ENCODE measurements at places on chromosomes 7 and 10.

DNA sequence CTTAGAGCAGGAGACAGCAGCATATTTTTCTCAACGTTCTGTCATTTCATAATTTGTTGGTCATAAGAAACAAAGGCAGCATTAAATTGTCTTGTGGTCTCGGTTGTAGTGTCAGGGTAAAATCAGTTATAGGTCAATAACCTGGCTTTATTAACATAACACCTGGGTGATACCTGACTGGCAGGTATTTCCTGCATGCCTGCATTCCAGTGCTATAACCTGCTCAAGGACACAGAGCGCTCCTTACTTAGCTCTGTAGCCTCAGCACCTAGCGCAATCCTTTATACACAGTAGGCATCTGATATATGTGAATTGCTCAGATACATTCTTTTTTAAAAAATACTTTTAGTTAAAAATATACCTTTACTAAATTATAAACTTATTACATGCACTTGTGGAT is 38.9 kb upstream of the PRKG1 start:
- DNase-seq: no peak

DNA sequence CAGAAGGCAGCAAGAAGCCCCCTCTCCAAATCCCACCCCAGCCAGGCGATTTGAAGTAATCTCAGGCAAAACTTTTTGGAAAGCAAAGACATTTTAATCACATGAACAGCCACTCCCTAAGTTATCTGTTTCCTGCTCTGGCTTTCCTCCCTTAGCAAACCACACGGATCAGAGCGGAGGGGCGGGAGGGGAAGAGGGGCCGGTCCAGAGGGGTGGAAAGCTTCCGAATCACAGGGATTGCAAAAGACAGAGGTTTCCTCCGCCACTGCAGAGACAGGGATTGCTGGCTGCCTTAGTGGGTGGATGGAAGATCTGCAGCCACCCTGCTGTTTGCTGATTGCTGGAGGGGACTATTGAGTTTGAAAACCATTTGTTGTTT is 41.2 kb downstream of the ZCCHC24 start:
- no peak for DNase-seq

DNA sequence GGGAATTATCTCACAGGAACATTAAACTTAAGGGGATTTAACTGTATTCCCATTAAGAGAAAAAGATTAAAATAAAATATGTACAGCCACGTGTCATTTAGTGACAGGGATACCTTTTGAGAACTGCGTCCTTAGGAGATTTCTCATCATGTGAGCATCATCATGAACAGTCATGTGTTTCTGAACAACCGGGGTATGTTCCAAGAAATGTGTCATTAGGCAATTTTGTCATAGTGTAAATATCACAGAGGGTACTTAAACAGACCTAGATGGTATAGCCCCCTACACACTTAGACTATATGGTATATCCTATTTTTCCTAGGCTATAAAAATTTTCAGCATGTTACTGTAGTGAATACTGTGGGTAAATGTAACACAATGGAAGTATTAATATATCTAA is 840.3 kb downstream of the CNTNAP2 start:
- DNase-seq: no peak

- DNase-seq: no peak
Observed at GRCh38 chr10:43209651-43210141, 57.2 kb downstream of the RASGEF1A start.

DNA sequence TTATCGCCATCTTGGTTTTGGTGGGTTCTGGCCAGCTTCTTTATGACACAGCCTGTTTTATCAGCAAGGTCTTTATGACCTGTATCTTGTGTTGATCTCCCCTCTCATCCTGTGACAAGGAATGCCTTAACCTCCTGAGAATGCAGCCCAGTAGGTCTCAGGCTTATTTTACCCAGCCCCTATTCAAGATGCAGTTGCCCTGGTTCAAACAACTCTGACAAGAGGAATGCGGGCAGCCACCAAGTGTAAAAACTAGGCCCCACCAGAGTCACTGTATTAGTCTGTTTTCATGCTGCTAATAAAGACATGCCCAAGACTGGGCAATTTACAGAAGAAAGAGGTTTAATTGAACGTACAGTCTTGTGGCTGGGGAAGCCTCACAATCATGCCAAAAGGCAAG is 671.3 kb downstream of the SORCS1 start:
- no peak for DNase-seq

DNA sequence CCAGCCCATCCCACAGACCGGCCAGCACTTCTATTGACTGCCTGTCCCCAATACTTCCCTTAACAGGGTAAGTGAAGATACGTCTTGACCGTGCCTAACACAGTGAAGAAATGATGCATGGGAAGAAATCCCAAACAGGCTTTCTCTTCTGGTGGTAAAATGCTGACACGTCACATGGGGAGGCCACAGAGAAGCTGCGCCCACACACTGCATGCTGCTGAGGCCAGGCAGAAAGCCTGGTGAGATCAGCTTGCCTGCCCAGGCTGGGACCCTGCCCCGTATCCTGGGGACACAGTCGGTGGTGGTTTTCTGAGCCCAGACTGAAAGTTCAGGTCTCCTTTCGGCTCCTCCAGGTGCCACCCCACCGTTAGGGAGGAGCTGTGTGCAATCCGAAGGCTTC is 356.3 kb upstream of the MGMT start:
- DNase-seq: no peak

DNA sequence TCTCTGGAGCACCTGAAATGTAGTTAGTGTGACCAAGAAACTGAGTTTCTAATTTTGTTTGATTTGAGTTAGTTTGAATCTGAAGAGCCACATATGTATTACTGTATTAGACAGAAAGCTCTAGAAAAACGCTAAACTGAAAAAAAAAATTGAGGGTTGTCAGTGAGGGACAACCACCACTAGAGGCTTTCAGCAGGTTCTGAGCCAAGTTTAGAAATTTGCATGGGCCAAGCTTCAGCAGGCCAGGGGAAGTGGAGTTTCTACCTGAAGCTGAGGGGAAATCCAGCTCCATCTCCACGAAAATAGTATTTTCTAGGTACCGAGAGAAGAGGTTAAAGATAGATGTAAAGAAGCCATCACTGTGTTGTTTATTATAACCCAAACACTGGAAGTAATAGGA is 77.9 kb upstream of the PLXNA4 start:
- no peak for DNase-seq

- DNase-seq: no peak
Observed at GRCh38 chr10:123891144-123892071, at the start of gene CPXM2. Gene CPXM2, minus strand, starts transcription at chr10:123891807. Its CDS starts 148 bp downstream, at chr10:123891659.

- no peak for DNase-seq
Observed at GRCh38 chr10:80454513-80455460, 677 bp downstream of the TSPAN14 start.

DNA sequence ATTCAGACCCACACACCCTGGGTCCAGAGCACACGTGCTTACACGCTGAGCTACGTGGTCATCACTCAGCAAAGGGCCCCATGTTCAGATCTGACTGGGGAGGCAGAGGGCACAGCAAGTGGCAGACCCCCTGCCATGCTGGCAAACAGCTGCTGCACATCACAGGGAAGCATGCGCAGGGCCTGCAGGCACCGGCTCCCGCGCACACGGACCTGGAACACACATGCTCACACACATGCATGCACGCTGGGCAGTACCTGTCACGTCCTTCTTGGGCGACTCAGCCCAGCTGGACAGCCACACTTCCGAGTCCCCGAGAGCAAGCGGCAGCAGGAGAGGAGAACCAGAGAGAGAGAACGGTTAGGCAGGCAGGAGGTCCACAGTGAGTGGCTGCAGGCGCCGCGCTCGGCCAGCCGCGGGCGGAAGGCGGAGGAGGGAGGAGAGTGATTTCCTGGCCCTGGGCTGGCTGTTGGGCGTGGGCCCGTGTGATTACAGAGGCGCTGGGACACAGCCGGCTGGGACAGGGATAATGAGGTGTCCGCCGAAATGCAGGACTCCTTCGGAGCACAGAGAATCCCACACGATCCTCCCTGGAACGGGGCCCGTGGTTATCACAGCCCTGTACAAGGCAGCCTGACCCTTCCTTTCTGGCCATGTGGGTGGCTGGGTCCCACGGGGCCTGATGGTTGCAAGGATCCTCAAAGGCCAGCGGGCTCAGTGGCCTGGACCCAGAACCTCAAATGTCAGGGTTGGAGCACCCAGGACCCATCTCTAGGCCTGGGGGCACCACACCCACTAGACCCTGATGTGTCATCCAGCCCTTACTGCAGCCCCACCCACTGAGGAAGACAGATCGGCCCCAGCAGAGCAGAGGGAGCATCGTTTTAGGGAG is 175.1 kb downstream of the NEURL1 start:
- DNase-seq: no peak

- no peak for DNase-seq
Observed at GRCh38 chr7:136947347-136947746, 78.9 kb downstream of the CHRM2 start.

DNA sequence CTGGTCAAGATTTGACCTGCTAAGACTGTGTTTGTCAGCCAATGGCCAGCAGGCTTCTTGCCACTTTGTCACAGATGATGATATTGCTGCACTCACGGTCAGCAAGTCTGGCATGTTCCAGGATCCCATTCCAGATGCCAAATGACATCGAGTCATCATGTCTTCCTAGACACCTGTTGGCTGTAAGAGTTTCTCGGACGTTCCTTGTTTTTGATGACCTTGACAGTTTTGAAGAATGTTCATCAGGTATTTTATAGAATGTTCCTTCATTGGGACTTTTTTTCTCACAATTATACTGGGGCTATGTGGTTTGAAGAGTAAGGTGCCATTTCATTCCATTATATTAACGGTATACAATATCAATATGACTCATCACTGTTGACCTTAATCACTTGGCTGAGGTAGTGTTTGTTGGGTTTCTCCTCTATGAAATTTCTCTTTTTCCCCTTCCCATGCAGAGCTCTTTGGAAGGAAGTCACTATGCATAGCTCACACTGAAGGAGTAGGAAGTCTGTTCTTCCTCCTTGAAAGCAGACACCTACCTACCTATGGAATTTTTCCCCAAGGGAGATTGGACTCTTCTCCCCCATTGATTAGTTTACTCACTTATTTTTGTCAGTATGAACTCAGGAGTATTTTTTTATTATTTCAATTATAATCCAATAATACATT is 31.6 kb downstream of the HECW1 start:
- DNase-seq: no peak

DNA sequence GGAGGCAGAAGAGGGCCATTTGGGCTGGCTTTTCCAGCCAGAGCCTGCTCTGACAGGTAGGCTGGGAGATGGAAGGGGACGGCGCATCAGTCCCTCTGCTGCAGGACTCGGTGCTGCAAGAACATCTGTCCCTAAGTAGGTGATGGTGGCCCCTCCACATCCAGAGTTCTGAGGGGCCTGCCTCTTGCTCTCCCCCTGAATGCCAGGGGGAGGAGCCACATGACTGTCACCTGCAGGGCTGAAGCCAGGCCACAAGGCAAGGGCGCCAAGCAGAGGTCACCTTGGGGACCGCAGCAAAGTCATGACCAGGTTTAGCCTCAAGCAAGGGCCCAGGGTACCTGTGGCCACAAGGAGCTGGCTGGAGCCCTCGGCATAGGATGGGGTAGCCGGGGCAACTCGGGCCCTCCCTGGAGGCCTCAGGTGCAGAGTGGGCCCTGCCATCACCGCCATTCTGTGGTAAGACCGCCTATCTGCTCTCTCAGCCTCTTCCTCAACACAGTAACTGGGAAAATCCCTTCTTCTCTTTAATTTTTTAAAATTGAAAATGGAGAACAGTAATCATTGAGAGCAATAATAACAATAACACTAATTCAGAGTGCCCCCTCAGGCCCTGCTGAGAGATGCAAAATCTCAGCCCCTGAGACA is 99.3 kb downstream of the FAM53B start:
- no peak for DNase-seq

DNA sequence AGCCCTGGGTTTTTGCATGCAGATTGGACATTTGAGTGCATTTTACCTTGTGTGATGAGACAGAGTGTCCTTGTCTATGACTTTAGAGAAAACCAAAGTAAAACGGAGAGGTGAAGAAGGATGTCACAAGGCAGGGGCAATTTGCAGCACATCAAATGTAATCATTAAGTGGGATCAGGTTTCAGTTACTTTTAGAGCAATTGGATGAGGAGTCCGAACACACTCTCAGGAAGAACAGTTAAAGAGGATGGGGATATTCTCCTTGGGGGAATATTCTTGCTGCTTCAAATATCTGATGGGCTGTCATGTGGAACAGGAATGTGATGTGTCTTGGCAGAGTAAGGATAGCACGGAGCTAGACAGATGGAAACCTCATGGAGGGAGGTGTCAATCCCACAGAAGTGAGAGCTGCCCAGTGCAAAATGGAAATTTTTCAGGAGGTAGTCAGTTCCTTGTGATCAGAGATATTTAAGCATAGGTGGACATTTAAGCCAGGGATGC is 757 bp downstream of the RAB19 start:
- no peak for DNase-seq

DNA sequence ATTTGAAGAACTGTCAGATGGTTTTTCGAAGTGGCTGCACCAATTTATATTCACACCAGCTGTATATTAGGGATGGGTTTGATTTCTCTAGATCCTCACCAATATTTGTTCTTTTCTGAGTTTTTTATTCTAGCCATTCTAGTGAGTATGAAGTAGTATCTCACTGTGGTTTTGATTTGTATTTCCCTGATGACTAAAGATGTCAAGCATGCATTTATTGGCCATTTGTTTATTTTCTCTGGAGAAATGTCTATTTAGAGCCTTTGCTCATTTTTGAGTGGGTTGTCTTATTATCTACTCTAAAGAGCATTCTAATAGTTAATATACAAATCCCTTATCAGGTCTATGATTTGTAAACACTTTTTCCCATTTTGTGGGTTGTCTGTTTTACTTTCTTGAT is 123.9 kb downstream of the PCLO start:
- DNase-seq: no peak

GRCh38 chr7:113652501-113652900 is 266.3 kb downstream of the PPP1R3A start:
- DNase-seq: no peak

GRCh38 chr7:2927592-2927991 is 83.5 kb upstream of the GNA12 start:
- no peak for DNase-seq

- DNase-seq: no peak
Observed at GRCh38 chr7:96414931-96415292, 93.0 kb upstream of the SLC25A13 start.

DNA sequence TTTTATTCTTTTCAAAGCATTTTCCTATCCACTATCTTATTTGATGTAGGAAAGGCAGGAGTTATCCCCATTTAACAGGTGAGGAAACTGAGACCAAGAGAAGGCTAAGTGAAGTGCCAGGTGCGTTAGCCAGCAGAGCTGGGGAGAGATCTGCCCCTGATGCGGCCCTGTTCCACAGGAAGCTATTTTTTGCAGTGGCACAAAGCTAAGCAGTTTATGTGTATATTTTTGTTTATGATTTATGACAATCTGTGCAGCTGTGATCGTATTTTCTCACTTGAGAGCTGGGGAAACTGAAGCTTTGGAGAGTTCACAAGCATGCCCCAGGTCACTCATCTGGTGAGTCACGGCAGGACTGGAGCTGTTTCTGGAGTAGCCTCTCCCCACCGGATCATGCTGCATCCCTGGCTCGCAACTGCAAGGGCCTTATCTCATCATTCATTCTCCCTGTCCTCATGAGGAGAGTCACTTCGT is 38.8 kb downstream of the SLC29A3 start:
- DNase-seq: no peak

- no peak for DNase-seq
Observed at GRCh38 chr7:49396229-49396628, 377.2 kb upstream of the VWC2 start.
